M059J (cell line): ENCODE measurements at places on chromosomes 2 and 18.
A peak's percentile ranks its signal among the peaks of the same experiment; 100 is the strongest.

- no peak for DNase-seq
Measured at GRCh38 chr2:112472547-112473263, 9.3 kb upstream of the TTL start.

DNA sequence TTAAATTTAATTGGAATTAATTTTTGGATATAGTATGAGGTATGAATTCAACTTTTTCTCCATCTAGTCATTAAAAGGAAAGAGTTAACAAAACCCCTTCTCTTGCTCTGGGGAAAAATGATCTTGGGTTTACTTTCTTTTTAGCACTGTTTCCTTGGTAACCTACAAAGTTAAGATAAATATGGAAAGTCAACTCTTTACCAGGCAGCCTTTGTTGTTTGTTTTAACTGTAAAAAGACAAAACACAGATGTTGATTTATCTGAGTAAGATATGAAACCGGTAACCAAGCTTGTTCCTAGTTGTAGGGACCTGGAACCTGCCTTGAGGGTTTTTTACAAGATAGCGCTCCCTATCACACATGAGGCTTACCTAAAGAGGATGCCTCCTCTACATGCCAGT is 10.1 kb upstream of the SANBR start:
- peak; percentile 32 for DNase-seq

- no peak for DNase-seq
Measured at GRCh38 chr18:59712311-59712710, 15.1 kb upstream of the CCBE1 start.

DNA sequence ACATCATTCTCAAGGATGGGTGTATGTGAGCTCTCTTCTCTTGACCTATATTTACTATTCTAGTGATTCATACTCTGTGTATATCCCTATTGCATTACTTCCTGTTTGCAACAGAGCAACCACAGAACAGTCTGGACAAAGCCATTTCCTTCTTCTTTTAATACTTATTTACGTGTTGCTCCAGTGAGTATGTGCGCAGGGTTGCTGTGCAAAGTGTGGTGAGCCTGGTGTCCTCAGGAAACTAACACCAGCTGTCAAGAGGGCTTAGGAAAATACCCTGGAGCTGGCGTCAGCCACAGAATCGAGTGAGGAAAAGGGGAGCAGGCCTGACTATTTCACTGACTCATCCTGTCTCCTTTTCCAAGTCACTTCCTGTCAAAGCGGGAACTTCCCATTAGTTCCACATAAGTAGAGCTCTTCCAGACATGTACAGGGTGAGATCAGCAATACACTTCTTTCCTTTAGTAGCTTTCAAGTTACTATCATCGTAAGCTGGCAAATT is 214.1 kb upstream of the COPS8 start:
- DNase-seq = peak; percentile 96

- no peak for DNase-seq
Measured at GRCh38 chr2:196054631-196055030, 14.0 kb downstream of the DNAH7 start.

DNA sequence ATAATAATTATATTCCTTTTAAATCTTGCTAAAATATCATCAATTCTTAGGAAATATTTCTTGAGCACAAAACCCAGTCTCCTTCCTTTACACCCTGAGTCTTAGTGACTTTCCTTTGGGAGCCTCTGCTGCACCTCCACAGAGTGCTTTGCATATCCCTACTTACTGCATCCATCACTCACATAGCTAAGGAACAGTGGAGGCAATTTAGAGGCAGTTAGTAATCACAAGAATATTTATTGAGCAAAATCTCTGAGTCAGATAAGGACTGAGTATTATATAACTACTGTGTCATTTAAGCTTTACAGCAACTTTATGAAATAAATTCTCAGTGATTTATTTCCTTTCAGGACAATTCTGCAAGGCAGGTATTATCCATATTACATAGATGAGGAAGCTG is 327.7 kb downstream of the TMX3 start:
- peak; percentile 75 for DNase-seq

- DNase-seq = no peak
Measured at GRCh38 chr2:152354069-152354755, 19.2 kb downstream of the FMNL2 start.

- no peak for DNase-seq
Measured at GRCh38 chr2:100247256-100248043, 74.9 kb downstream of the LONRF2 start.

- DNase-seq = no peak
Measured at GRCh38 chr18:80253236-80253635, 5.9 kb upstream of the PARD6G start.

DNA sequence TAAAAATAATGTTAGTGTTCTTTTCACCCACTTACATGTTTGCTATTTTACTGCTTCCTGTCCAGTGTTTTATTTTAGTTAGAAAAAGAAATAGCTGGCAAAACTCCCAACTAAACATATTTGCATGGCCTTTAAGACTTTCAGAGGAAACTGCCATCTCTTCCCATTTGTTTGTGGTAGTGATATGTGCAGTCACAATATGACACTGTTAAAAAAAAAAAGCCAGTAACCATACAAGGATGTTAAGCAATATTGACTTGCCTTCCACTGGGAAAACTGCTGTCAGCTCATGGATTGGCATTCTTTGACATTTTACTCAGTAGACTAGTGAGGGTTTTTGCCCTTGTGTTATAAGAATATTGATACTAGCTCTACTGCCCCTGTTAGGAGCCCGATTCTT is 29.1 kb downstream of the XIRP2 start:
- no peak for DNase-seq

GRCh38 chr2:203878063-203878462 is 10.5 kb downstream of the CTLA4 start:
- peak; percentile 11 for DNase-seq

DNA sequence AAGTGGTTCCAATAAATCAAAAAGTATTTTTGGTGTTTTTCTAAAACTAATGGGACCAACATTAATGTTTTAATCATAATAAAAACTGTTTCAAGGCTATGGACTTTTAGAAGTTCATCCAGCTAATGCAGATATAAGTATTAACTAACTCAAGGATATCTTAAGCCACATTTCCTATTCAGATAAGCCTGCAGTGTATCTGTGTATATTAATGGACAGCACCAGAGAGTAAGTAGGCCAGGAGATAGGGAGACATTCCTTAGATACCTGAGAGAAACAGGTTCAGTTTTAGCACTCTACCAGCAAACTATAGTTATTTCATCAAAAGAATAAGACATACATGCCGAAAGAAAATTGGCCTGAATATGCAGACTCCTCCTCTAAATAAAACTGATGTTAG is 27.3 kb downstream of the PREPL start:
- DNase-seq = no peak

- DNase-seq = no peak
Measured at GRCh38 chr18:38956068-38956467, 1390.5 kb upstream of the CELF4 start.

DNA sequence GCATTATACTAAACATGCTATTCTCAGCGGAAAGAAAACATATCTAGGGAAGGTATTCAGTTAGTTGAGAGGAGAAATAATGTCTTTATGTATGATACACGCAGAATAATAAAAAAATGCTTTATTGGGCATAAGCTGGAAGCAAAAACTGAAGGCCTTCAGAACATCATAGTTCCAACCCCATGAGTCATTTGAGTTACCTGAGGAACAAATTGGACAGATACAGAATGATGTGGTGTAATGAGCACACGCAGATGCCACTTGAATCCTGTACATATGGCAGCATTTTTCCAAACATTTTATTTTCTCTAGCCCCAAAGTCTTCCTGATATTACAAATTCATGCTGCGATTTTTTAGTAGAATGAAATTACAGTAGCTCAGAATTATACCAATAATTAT is 23.2 kb upstream of the TRIB2 start:
- no peak for DNase-seq

GRCh38 chr18:30149585-30149984 is 893.0 kb downstream of the DSC3 start:
- DNase-seq = no peak

GRCh38 chr18:48409591-48410094 is 460 bp upstream of the ZBTB7C start:
- DNase-seq = peak; percentile 38

DNA sequence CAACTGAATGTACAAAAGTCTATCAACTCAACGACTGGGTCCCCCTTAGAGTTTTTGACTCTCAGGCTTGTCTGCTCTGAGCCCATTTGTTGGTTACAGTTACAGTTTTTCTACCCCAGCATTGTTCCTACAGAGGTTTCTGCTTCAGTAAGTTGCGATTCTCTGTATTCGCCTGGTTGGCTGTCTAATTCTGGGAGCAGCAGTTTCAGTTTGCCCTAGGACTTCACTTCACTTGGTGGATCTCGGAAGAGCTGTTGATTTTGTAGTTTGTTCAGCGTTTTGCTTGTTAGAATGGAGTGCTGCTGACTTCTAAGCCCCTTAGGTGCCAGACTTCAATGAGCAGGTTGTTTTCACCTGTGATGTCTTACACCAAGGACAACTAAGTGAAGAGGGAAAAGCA is 296.5 kb upstream of the EPAS1 start:
- DNase-seq = no peak

- DNase-seq = no peak
Measured at GRCh38 chr2:18536697-18537096, 23.8 kb downstream of the RDH14 start.

DNA sequence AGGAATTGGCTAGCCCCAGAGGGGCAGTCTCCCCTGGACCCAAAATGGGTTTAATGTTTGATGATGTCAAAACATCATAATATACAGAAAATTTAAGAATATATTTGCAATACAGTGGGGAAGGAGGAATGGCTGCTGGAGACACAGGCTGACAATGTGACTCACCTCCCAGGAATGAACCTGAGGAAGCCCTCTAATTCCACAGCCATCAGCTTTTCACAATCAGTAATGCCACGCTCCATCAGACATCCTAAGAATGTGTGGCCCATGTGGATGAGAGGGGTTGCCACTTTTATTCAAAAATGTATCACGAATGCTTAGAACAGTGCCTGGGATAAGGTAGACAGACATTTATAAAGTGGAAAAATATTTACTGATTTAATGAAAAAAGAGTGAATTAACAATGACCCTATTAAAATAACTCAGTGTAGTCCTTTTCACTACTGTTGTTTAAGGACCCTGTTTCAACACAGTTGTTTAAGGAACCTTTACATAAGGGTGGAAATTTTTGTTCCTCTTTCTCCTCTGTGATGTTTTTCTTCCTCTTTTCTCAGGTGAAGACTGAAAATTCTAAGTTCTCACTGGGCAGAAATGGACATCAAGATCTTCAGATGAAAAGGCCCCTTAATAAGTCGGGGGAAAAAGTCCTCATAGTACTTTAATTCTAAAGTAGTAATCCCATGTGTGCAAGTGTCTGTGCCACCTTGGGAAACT is 17.5 kb upstream of the TMEM163 start:
- peak; percentile 88 for DNase-seq

- DNase-seq = peak; percentile 60
Measured at GRCh38 chr2:237471438-237472186, 15.4 kb upstream of the MLPH start.

GRCh38 chr2:153074207-153074606 is 355.8 kb downstream of the ARL6IP6 start:
- DNase-seq = peak; percentile 32

- no peak for DNase-seq
Measured at GRCh38 chr2:209969692-209970091, 32.7 kb upstream of the RPE start.

- DNase-seq = peak; percentile 26
Measured at GRCh38 chr18:11963991-11964484, 17.3 kb upstream of the IMPA2 start.

DNA sequence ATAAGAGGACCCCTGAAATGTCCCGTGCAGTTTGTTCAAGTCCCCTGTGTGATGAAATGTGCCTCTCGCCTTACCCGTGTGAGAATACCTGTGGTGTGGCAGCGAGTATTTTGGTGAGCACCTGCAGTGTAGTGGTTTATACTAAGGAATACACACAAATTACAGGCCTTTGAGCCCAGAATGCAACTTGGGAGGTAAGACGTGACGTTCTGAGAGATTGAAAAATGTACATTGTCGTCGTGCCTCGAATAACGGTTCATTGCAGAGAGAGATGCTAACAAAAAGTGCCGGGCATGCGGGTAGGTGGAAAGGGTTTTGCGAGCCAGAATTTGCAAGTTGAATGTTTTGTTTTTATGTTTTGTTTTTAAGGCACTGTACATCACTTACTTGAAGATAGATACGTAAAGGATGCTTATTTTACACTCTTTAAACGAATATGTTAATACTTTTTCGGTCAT is 867 bp downstream of the RBBP8 start:
- no peak for DNase-seq

DNA sequence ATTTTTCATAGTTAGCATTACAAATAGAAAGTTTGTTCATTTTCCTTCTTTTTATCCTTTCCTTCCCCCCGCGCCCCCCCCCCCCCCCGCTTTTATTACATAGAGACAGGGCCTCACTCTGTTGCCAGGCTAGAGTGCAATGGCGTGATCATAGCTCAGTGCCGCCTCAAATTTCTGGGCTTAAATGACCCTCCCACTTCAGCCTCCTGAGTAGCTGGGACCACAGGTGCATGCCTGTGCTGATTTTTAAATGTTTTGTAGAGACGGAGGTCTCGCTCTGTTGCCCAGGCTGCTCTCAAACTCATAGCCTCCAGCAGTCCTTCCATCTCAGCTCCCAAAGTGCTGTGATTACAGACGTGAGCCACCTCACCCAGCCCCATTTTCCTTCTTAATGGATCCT is 91.2 kb upstream of the ALPP start:
- no peak for DNase-seq

DNA sequence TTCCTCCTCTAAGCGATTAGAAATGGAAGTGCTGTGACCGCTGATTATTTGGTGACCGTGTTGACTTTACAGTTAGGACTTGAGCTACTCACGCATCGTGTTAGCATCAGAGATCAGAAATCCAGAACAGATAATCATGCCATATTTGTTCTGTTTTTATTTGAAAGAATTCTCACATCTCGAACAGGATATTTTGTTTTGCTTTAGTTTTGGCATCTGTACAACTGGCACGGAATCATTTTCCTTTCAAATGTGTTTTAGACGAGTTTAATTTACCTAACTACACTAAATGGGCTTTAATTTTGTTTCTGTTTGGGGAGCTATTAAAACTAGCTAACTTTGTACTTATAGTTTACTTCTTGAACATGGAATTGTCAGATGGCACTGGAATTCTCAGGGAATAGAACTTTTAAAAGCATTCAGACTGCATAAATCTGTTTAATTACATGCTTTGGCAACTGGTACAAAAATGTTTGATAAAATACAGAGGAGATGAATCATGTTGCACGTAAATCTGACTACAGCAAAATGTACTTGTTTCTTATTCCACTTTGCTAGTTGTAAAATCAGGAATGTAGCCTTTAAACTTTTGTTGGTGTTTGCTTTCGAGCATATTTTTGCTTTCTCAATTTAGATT is 1.4 kb downstream of the ITPRID2 start:
- peak; percentile 49 for DNase-seq

DNA sequence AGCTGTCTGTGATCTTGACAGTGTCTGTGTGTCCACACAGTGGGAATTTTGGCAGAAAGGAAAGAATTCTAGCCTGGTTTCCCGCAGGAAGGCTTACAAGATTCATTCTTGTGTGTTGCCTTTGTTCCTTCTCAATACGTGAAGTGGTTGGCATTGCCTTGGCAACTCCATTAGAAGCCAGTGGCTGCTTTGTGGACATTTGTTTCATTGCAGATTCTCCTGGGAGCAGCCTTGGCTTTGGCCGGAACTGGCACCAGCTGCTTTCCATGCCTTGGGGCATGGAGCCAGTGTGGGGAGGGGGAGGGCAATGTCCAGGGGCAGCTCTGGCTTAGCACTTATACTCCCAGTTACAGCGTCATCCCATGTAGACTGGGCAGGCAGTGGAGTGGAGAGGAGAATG is 39.4 kb downstream of the KIF5C start:
- peak; percentile 14 for DNase-seq
